ENCODE measurements at places on chromosomes 12 and 14.

DNA sequence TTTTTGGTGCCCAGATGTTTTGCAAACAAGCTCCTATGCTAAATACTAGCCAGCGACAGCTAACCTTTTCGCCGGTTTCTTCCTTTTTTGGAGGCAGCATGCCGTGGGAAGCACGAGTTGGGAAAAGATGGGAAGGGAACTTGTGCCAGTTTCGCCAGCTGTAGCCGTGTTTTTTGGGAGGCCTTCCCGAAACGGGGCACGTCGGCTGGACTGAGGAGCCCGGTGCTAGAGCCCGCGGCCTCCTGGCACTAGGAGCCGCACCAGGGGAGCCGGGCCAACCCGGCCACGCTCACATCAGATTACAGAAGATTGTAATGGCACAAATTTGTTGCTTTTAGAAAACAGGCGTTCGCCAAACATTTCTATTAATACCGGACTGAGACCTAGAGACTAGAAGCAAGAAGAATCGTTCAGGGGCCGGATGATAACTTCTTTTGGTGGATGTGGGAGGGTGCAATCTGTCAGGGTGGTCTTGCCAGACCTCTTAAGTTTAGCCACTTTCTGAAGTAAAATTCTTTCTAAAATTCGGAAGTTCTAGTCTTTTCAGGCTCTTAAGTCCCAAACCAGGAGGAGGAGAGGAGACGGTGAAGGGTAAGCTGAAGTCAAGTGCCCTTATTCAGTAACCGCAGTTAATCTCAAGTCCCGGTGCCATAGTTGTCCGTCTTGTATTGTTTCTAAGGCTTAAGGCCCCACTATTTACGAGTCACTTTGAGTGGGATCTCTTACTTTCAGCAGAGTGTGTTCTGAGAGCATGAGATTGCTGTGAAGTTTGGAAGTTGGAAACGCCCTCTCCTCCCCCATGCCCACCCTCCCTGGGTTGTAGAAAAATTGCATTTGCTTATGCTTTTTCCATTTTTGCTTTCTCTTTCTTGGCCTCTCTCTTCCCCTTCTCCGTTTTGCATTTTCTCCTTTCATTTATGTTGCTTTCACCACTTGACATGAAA is 1.3 kb downstream of the RASSF3 start:
- DNase-seq = no peak

- no peak for DNase-seq
Observed at GRCh38 chr12:31369712-31370521, 44.0 kb upstream of the SINHCAF start.

GRCh38 chr12:122009741-122010140 is 11.9 kb upstream of the BCL7A start:
- no peak for DNase-seq

- DNase-seq = no peak
Observed at GRCh38 chr14:38197784-38198335, 9.8 kb upstream of the SSTR1 start.

DNA sequence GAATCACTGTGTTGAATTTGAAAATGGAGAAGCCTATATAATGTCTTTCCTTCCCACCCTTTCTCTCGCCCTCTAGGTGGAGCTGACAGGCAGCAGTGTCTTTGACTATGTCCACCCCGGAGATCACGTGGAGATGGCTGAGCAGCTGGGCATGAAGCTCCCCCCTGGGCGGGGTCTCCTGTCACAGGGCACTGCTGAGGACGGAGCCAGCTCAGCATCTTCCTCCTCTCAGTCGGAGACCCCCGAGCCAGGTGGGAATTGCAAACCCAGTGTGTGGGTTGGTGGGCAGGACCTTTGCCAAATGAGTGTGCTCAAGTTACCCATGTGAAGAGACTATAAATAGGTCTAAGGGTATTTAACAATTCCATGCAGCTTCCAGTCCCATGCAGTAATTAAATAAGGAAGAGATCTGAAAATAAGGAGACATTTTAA is 274.7 kb downstream of the EGLN3 start:
- DNase-seq = no peak
